ENCODE measurements at places on chromosomes 2 and 18.

GRCh38 chr2:102014041-102014345 lies 22.2 kb downstream of the IL1R2 start:
- DNase-seq, result no peak

DNA sequence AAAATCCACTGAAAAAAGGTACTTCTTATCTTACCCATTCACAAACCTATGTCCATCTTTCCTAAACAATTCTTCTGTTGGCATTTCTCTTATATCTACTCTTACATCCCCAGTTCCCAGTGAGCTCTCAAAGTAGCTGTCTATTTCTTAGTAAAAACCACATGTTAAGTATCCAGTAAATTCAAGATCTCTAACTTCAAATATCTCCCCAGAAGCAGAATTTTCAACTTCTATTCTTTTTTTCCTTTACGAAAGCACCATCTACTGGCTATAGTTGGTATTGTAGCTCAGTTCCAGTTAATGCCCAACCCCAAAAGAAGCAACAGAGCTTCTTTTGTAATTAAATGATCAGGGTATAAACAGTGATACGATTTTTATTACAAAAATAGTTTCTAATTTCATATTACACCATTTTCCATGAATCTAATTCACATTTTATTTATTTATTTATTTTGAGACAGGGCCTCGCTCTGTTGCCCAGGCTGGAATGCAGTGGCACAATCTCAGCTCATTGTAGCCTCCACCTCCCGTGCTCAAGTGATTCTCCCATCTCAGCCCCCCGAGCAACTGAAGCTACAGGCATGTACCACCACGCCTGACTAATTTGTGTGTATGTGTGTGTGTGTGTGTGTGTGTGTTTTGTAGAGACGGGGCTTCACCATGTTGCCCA lies 28.5 kb downstream of the HRH4 start:
- DNase-seq, result peak; percentile 33

GRCh38 chr2:27811768-27812167 lies 40.2 kb downstream of the MRPL33 start:
- no peak for DNase-seq

DNA sequence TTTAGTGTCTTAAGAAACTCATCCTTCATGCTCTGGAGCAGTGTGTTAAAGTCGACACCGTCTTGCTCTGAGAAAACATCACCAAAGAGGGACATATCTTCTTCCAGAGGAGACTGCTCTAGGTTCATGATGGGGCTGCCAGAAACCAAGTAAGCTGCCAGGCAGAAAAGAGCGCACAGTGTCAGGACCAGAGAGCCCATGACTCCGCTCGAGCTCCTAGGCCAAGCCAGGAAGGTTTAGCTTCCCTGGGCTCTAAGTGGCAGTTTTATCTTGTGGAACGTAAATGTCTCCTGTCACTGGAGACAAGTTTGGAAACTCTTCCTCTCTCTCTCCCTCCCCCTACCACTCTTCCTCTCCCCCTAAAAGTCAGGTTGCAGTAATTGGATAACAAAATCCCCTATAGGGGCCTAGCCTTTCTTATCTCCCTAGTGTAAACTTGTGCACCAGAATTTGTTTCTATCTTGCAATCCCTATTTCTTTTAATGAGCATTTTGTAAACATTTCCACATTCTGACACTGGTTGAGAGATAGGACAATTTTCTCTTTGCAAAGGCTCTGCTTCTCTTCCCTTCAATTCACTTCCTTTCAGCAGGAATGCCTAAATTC lies at the start of gene BMP10:
TSS of gene BMP10 (minus strand) at position 239 of the 606 bp plus-strand sequence. CDS start at position 200, 39 bp downstream.
- no peak for DNase-seq

GRCh38 chr2:223260681-223261080 lies 208.7 kb downstream of the KCNE4 start:
- DNase-seq, result no peak

DNA sequence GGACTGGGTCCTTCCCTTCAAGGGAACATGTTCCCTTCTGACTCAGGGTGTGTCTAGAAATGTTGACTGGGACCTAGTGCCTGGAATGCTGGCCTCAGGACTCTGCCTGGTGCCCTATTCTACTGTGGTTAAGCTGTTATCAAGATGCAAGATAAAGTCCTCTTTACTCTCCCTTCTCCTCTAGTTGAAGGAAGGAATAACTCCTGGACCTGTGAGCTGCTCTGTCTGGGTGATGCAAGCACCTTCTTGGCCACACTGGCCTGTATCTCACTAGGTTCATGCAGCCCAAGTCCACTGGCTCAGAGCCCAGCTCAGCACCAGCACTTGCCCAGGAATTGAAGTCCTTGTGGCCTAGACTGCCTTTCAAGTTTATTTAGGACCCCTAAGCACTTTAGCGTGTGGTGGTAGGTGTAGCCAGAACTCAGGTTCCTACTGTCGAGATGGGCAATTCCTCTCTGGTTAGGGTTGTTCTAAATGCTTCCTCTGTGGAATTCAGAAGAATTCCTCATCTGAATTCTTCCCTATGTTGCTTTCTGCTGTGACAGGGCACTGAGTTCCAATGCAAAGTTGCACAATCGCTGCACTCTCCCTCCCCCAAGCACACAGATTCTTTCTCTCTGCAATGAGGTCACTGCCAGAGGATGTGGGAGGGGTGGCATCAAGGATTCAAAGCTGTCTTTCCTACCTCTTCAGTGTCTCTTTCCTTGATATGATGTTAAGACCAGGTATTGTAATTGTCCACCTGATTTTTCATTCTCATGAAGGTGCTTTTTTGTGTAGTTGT lies 54.7 kb downstream of the VWC2L start:
- DNase-seq, result no peak

DNA sequence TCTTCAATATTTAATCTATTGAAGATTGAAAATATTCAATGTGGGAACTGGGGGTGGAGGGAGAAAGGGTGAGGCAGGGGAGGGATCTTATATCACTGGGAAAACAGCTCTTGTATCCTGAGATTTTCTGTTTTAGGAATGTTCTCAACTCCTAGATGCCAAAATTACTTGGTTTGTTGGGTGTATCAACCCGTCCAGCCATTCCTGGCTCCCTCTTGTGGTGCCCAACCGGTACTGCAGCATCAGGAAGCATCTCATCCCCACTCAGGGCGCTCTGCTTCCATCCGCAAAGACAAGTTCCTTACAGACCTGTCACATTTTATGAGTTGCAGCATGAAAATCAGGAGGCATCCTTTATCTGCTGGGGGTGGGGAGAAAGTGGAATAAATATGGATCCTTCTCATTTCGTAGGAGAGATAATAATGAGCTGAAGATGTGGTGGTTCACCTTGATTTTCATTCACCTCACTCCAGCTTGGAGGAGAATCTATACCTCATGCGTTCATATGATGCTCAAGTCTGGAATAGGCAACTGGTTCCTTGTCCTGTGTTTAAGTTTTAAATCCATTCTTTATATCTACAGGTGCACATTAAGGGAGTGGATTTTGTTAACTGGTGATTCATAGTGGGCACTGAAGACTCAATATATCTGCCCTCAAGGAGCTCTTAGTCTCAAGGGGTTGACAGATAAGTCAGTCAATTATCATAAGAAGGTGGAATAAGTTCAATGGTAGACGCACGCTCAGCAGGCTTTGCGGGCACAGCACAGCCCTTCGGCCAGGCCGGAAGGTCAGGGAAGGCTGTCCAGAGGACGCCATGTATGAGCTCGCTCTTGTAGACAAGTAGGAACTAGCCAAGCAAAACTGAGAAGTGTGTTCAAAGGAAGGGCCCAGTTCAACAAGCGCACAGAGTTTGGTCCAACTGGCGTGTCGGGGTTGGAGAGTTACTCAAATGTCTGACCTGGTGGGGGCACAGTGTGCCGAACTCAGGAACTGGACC lies 127.3 kb downstream of the RNF144A start:
- DNase-seq, result peak; percentile 25

DNA sequence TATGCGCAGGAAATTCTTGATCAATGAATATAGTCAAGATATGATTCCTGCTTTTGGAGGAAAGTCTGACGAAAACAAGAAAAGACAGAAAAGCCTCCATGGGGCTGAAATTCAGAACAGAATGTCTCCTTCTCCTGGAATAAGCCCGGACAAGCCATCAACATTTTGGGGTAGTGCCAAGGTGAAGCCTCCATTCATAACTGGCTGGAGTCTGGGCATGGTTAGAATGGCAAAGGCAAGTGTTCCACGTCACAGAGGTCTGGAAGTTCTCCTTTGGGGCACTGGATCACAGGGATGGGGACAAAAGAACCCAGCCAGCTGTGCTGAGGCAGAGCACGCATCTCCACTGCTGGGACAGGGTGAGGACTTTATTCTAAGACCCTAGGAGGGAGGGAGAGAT lies 505.7 kb downstream of the CMPK2 start:
- DNase-seq, result no peak

DNA sequence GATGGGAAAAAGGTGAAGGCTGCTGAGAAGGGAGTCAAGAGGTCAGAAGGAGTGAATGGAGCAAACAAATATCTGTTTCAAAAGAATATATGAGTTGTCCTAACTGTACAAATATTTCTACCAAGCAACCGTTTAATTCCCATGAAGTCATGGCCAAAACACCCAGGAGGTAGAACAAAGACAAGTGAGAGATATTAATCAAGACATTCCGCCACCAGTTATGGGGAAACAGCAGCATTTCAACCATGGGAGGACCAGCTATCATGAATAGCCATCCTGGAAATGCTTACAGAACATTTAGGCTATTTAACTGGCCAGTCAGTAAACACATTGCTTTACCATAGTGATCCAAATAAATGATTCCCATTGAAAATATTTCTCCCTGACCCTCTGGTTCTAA lies 396.3 kb downstream of the IRS1 start:
- no peak for DNase-seq

DNA sequence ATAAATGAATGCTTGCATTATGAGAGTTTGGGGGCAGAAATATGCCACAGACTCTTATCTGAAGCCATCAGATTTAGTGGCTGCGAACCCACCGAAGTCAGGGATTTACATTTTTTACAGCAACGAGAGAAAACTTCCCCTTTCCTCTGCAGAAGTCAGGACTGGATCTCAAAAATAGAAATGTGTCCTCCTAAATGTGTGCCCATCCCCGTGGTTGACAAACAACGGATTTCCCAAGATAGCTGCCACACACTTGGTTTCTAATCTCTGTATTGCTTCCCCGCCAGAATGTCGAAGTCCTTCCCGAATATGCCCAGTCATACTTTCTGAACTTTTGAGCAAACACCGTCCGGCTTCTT lies 879 bp upstream of the ADAM23 start:
- no peak for DNase-seq

GRCh38 chr2:127759931-127760330 lies 51.0 kb downstream of the WDR33 start:
- no peak for DNase-seq

DNA sequence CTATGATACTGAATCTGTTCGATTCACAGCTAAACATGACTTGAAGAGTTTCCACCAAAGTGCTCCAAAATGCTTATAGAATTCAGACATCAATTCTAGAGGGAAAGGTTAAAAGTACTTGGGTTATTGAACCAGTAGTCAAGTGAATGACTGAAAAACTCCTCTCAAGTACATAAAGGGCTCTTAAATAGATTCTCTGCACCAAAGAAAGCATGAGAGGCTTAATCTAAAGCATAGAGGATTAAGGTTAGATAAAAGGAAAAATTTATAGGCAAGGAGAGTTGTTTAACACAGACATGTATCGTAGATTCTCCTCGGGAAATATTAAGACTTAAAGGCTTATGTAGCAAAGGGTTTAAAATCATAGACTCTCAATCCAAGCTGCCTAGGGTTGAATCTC lies 701.4 kb downstream of the ERBB4 start:
- DNase-seq, result no peak

- no peak for DNase-seq
These were observed 73.4 kb downstream of the SLC66A3 start for GRCh38 chr2:11228692-11229091.

DNA sequence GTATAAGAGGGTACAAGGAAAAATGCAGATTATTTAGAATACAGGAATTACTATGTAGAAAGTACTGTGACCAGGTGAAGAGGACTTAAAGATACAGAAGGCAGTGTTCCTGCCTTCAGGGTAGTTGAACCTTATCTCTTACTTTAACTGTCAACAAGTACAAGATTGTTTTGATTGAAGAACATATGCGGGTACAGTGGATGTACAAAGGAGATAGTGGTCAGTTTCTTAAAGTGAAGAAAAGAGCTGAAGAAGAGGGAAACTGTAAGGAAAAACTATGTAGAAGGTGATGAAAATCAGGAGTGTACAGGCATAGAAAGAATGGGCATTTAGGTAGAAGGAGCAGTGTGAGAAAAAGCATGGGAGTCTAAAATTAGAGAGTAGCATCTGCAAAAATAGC lies 2.2 kb downstream of the RALBP1 start:
- no peak for DNase-seq

DNA sequence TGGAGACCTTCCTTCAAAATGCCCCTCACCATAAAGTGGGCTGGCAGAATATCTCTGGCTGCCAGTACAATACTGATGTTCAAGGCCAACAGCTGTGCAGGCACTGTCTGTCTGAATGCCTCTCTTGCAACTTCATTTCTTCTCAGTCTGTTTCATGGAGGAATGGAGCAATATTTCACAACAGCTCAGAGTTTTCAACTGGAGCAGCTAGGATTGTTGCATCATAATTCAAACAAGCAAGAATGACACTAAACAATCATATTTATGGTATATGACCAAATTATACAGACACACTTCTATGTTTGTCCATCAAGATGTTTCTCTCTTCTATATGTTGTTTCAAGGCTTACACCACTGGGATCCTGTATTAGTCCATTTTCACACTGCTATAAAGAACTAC lies 444.2 kb downstream of the LRATD1 start:
- no peak for DNase-seq

DNA sequence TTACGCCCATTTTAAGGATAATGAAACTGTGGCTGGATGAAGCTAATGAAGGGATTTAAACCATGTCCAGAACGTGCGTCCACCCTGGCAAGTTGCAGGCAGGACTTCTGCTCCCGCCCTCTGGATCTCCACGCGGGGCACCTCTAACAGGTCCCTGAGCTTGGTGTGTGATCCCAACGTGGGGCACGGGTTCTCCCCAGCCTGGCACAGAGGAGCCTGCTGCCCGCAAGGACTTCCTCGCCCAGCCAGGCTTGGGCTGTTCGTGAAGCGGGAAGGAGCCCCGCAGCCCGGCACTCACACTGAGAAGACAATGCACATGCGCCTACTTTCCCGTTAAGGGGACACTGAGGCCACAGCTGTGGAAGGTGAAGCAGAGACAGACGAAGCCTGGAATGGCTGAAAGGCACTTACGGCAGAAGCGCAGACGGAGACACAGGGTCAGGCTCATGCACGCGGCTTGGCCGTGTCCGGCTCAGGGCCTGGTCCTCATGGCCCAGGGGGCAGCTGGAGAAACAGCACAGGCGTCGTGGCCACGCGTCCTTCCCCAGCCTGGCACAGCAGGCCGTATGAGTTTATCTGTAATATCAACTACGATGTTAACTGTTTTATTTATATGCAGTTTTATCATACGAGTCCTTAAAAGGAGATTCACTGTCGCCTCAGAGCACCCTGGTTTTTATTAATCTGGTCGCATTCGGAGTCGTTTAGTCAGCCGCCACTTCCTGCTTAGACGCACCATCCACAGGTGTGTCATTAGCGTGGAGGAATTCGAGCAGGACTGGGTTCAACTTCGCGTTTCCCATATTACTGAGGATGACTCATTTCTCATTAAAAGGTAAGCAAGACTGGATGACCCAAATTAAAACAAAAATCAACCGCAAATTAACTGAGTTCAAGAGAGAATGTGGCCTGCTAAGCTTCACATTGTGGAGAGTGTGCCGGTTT lies 835.9 kb downstream of the GALR1 start:
- no peak for DNase-seq
